ENCODE measurements at places on chromosomes 2 and 18.
A peak's percentile ranks its signal among the peaks of the same experiment; 100 is the strongest.

DNA sequence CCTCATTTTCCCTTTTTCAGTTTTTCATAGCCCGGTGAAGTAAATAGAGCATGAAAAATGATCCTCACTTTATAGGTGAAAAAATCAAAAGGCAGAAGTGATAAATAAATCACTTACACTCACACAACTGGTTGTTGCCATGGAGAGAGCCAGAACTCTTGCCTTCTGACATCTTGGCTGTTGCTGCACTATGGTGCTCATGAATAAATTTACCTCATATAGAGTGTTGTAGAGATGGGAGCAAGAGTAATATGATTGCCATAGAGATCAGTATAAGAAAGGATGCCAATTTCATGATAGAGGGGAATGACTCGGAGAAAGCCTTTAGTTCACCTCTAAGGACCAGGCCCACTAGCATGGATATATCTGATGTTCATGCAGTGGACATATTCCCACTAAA, 82.5 kb upstream of the TMEM178A start:
- DNase-seq = no peak

GRCh38 chr18:76977108-76977621, 154.8 kb downstream of the ZNF236 start:
- no peak for DNase-seq

- DNase-seq = peak; percentile 67
These were observed 147.8 kb upstream of the ERBB4 start for GRCh38 chr2:212686285-212686895.

GRCh38 chr2:80489717-80490116, 185.2 kb upstream of the LRRTM1 start:
- peak; percentile 92 for DNase-seq

GRCh38 chr2:126856403-126856802, 42.3 kb upstream of the TEX51 start:
- no peak for DNase-seq

DNA sequence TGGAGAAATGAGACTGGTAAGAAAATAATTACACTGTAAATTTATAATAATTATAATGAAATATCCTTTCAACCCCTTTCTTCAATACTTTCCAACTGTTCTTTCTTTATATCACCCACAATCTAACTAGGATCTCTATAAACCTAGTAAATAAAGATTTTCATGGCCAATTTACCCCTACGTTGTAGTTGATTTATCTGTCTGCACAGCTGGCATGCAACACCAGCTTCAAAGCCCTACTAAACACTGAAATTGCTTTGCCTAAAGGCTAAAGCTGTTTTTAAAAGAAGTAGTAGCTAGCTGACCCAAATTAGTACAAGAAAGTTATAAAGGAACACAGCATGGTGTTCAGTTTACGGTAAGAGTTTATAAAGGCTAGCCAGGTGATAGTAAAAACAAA, 140.1 kb downstream of the NOL4 start:
- DNase-seq = no peak
